ENCODE measurements at places on chromosomes 5 and 9. TPM values are rescaled to one million over a fixed set of nuclear protein-coding genes. Genes with fewer than 3 reads are reported as not detected.

- peak; percentile 51 for DNase-seq
These were observed 45.3 kb downstream of the RAPGEF6 start for GRCh38 chr5:131589510-131590348.

- no peak for DNase-seq
These were observed 36.4 kb downstream of the ZNF366 start for GRCh38 chr5:72470826-72471225.

- DNase-seq = no peak
These were observed 251.6 kb upstream of the PTGER4 start for GRCh38 chr5:40428126-40428525.

The GRM6 gene
- total RNA-seq = 0.27 TPM

The SERINC5 gene
- total RNA-seq = 30.7 TPM

DNA sequence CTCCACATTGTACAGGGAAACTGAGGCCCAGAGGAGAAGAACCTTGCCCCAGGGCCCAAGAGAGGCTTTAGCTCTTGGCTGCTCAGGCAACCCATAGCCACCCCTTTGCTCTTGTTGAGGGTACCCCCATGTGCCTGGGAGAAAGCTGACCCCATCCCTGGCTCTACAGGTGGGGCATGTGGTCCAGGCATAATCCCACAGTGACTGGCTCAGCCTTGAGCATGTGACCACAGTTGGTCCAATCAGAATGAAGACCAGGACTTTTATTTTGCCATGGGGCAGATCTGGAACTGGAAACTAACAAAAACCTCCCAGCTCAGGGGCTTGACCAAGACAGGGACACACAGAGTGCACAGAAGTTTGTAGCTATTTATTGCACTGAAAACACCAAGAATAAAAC, 29.3 kb downstream of the SLC6A7 start:
- DNase-seq = no peak

DNA sequence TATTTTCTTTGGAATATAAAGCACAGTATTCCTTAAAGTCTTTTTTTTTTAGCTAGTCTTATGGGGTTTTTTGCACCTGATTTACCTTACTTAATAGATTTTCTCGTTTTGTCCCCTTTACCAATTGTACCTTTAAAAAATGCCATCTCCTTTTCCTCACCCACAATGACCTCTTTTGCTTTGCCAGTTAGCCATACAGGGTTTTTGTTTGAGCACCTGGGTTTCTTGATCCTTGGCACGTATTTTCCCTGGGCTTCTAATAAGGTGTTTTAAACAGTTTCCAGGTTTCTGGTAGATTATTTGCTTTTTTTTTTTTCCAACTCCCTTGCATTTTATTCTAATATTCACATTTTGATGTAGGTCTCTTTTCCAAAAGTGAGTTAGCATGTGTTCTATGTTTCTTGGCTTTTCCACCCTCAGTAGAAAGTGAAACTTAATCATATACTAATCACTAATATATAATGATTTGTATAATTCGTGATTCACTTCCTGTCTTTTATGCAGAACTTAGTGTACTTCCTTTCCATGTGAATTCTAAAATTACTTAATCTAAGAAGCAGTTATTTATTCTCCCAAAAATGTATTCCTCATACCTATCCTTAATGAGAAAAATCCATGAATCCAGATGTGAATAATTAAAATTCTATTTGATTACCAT, 673.9 kb upstream of the RGMB start:
- DNase-seq = no peak

GRCh38 chr5:13354611-13355010, 589.9 kb downstream of the DNAH5 start:
- no peak for DNase-seq

- DNase-seq = no peak
These were observed 114.9 kb downstream of the PDZD2 start for GRCh38 chr5:31753700-31754357.

Data from cerebellum (tissue), 4 donors.